Astrocyte of the hippocampus (primary cell): ENCODE measurements at places on chromosomes 4 and X.

- DNase-seq: no peak
These were observed 186.2 kb downstream of the ANKRD50 start for GRCh38 chr4:124526331-124526730.

DNA sequence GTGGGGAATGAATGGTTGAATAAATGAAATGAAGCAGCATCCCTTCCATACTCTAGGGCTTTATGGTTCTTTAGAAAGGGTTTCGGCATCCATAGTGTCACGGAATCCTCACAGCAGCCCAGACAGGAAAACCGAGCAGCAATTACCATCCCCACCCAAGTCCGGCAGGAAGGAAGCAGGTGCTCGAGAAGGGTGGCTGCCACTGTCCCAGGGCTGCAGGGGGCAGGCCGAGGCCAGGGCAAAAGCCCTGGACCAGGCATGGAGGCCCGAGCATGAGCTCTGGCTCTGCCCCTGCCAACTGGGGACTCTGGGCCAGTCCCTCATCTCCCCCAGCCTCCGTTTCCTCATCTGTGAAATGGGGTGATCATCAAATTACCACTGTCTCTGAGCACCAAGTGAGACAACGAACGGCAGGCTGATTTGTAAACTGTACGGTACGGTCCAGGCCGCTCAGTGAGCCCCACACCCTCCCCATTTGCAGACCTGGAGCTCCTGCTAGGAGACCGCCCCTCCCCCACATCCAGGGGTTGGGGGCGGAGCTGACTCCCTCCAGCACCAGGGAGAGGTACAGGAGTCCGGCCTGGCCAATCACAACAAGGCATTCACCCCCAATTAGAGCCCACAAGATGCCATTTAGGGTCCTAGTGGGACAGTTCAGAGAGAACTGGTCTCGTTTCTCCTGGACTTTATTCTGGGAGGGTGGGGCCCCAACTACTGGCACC is 100.4 kb downstream of the WFS1 start:
- no peak for DNase-seq

GRCh38 chr4:2977211-2978088 is 14.1 kb downstream of the GRK4 start:
- DNase-seq: peak; percentile 67

DNA sequence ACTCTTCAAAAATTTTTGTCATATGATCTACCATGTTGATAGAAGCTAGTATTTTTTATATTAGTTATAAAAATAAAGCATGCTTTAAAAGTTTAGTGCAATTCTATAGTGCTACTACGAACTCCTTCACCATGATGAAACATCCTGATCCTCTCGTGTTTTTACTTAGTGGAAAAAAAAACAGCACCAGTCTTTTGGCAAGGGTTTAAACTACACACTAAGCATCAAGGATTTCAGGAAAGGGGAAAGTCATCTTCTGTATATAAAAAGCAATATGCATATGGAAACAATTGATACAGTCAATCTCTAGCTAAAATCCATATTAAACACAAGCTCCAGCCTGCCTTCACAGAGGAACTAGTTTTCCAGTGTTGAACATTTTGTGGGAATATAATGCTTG is 18.7 kb downstream of the CHM start:
- DNase-seq: no peak

DNA sequence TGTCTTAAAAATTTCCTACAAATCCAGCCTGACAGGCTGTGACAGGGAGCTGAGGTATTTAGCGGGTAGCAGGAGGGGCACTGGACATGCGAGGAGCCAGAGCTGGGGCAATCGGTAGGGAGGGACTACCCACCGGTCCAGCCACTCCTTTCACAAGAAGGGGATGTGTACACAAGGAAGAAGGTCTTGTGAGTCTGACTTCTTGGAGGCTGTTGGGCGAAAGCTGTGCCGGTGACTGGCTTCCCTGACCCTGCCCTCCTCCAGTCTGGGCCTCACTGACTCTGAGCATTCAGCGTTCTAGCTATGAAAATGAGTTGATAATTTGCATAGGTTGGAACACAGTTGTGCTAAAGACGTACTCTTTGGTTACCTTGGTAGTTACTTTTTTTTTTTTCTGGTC is 12.7 kb upstream of the CXCL8 start:
- DNase-seq: no peak

- no peak for DNase-seq
These were observed 129.9 kb downstream of the CCNG2 start for GRCh38 chr4:77286906-77287305.

GRCh38 chr4:121199742-121200561 is 35.8 kb upstream of the TNIP3 start:
- no peak for DNase-seq

- DNase-seq: peak; percentile 12
These were observed 176.9 kb downstream of the SLIT2 start for GRCh38 chr4:20428436-20429160.

DNA sequence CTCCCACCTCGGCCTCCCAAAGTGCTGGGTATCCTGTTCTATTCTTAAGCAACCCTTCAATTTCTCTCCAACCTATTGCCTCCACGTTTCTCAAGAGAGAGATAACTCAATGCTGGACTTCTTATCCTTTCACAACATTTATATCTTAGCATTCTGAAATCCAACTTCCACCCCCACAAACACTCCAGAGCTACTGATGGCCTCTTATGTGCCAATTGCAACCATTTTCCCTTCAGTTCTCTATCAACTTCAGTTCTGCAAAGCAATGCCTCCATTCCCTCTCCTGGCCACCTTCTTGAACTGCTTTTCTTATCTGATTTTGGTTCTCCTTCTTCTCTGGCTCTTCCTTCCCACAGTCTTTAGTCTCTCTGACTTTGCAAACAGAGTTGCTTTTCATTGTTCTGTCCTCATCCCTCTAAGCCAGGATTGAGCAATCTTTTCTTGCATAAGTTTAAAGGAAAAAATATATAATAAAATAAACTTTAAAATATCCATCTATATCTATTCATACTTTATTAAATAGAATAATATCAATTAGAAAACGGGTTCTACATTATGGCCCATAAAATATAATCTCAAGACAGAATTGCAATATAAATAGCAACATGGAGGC is 3.6 kb upstream of the STBD1 start:
- no peak for DNase-seq

DNA sequence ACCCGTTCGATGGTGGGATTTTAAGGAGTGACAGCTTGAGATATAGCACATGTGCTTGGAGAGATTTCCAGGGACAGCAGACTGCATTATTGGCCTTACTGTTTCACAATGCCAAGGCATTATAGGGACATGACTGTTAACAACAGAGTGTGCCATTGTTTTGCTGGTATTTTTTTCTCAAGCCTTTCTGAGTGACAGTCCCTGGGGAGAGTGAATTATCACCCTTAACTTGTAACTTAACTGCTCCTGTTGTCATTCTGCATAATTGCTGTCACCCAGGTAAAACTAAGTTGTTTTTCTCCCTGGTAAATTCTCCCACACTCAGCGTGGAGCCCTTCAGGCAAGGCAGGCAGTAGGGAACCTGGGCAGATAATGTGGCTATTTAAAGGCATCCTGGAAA is 989.2 kb upstream of the LCORL start:
- no peak for DNase-seq
